ENCODE measurements at places on chromosomes 5 and 9. TPM values are rescaled to one million over a fixed set of nuclear protein-coding genes. Genes with fewer than 3 reads are reported as not detected.
A peak's percentile ranks its signal among the peaks of the same experiment; 100 is the strongest.

- no peak for DNase-seq
These were observed 183.2 kb downstream of the NTRK2 start for GRCh38 chr9:84852617-84853301.

DNA sequence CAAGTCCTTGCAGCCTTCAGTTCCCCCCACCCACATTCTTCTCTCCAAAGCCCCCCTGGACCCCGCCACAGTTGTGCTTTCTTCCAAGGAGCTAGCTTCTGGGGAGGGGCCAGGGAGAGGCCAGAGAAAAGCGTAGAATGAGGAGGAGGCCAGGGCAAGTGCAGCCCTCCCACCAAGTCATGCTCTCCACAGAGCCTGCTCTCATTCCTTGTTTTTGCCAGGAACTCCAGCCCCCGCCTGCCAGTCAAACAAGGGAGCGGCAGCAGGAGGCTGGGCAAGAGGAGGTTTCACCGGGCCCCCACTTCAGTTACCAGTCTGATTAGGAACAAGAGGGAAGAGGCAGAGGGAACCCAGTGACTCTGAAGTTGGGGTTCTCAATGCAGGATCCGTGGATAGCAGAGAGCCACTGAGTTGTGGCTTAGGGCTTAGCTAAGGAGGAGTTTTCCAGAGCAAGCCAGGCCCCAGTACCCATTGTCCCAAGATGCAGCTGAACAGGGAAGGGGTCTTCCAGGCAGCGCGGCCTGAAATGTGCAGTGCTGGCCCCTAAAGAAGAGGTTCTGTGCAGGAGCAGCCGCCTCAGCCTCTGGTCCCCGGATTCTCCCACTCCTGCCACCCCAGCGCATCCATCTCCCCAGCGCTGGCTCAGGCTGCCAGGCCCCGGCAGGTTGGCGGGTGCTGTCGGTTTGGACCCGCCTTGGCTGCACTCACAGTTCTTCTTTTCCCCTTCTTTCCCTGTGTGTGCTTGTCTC lies 120.6 kb downstream of the DAB2IP start:
- DNase-seq = peak; percentile 76

DNA sequence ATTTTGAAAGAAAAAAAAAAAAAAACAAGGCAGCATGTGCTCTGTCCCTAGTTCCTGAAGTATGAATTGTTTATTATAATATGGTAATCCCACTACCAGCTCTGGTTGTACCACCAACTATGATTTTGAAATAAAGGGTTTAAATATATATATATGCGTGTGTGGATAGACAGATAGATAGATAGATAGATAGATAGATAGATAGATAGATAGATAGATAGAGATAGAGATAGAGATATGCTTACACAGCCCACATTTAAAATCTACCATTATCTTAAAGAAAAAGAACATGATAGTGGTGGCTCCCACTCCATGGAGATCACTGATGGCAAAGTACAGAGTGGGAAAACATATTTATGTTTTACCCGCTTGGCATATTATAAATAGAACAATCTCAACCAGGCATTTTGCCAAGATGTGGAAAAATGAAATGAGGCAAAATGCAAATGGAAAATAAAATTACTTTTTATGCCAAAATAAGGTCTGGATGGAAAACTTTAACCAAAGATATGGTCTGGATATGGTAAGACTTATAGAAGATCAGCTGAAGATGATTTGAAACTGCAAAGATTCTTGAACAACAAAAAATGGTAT lies 170.0 kb downstream of the ARL15 start:
- DNase-seq = no peak

DNA sequence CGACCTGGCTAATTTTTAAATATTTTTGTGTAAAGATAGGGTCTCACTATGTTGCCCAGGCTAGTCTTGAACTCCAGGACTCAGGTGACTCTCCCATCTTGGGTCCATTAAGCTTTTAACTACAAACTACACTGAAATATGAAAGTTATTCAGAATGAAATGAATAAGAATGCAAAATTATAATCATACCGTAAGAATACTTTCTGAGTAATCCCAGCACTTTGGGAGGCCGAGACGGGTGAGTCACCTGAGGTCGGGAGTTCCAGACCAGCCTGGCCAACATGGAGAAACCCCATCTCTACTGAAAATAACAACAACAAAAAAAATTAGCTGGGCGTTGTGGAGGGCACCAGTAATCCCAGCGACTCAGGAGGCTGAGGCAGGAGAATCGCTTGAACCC lies 1.1 kb upstream of the ORM1 start:
- DNase-seq = no peak

SLC38A9 gene
- 15.2 TPM for total RNA-seq

DNA sequence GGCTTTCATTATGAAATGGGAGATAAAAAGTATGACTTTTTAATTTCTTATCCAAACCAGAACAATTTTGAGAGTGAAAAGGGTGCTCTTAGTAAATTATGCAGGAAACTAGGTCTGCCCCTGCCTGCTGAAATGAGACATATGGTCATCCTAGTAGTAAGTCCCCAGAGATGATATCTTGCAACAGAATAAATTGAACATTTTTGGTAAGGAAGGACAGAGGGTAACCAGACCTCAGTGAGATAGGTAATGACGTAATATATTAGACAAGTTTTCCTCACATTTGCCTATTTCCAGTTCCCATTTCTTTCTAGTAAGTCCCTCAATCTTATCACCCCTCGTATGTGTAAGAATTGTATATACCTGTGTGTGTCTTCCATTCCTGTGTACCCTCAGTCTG lies 91.8 kb downstream of the EQTN start:
- DNase-seq = no peak

SLC25A2 gene
- 1.00 TPM for total RNA-seq

GRCh38 chr5:15938961-15939360 lies 240.6 kb downstream of the MARCHF11 start:
- no peak for DNase-seq

DNA sequence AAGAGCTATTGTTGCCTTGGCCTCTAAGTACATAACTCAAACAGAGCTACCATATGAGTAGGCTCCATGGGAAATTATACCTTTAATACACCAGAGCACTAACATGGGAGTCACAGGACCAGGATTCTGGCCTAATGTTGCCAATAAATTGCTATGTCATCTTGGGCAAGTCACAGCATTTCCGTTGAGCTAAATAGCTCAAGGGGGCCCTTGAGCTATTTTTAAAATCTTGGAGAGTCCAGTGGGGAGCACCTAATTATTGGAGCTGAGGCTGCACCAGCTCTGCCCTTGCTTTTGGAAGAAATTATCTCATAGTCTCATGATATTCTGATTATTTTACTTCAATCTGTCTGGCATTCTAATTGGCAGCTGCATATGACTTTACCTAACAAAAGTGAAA lies 350.8 kb downstream of the ENC1 start:
- DNase-seq = no peak

GRCh38 chr9:126055381-126055985 lies 271.1 kb upstream of the MVB12B start:
- peak; percentile 26 for DNase-seq

GRCh38 chr9:113872485-113873143 lies 3.5 kb upstream of the ZNF618 start:
- no peak for DNase-seq

GRCh38 chr5:142250119-142250518 lies 74.7 kb downstream of the SPRY4 start:
- DNase-seq = no peak

DNA sequence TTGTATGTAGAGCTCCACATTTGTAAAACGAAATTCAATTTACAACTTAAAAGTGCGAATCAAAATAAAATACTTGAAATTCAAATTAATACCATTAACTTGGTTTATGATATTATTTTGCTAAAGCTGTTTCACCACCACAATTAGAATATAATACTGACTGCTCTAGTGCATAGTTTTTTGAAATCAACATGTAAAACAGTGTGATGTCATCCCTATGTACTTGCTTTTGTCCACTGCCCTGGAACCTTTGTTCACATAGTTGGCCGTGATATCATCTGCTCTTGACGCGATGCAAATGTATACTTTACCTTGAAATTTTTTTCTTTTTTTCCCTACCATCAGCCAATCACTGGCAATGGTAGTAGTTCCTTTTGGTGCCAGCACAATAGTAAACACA lies 125.4 kb downstream of the PARP8 start:
- DNase-seq = no peak

SLC46A2 gene
- total RNA-seq = 0.19 TPM

TRIM7 gene
- 3.1 TPM for total RNA-seq

GRCh38 chr9:131255676-131256197 lies 20.6 kb downstream of the FAM78A start:
- no peak for DNase-seq

GRCh38 chr5:127308945-127309344 lies 18.3 kb downstream of the MEGF10 start:
- DNase-seq = no peak

- DNase-seq = no peak
These were observed 30.5 kb downstream of the PPP3R2 start for GRCh38 chr9:101564252-101564651.

GRCh38 chr9:16058131-16058549 lies 505.3 kb downstream of the CCDC171 start:
- no peak for DNase-seq

- no peak for DNase-seq
These were observed 177.8 kb downstream of the NFIB start for GRCh38 chr9:14136047-14136635.

DNA sequence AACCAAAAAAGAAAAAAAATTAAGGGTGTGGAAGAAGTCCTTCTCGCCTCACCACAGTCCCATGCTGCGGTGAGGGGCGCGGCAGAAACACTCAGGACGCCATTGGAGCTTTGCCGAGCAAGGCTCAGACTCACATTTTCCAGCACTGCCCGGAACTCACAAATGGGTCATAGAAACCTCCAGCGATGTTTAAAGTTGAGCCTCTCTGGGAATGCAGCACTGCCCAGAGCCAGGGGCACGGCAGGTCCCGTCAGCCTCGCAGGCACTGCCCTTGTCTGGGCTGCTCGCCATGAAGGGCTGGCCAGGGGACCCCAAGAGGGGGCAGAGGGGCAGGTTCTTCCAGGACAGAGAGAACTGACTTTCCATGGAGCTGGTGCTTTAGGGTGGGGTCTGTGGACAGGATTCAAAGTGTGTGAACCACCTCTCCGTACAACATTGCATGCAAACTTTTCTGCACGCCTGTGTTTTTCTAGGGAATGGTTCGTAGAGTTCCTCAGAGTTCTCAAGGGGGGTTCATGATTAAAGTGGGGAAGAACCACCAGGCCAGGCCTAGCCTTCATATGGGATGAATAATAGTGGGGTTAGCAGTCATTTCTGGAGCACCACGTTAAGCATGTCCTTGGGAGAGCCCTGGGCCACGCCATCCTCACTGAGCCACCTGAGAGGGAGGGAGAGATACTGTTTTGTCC lies 38.4 kb downstream of the PRRX2 start:
- DNase-seq = peak; percentile 94

NME5 gene
- total RNA-seq = 2.3 TPM

DNA sequence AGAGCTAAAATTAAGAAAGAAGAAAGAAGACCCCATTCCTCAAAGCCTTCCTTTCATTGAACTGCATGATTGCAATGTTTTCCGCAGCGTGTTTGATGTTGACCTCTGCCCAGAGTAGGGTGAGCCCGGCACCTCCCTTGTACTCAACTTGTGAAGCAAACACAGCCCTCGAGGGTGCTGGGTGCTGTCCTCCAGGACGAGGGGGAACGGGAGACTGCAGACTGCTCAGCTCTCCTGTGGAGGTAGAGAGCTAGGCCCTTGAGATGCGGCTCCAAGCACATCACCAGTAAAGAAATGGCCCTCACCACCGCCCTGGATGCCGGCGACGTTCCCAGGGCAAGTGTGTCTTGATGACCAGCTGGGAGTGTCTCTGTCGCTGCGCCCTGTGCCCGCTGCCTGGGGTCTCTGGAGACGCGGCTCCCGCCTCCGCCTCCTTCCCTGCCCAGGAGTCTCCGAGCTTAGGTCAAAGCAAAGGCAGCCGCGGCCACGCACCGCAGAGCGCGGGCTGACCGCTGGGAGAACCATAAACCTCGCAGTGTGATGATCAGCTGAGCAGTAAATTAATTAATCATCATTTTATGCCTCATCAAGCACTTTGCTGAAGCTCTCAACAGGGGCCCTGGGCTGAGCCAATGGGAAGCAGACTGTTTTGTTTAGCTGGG lies 108.7 kb downstream of the IRX2 start:
- DNase-seq = no peak

DNA sequence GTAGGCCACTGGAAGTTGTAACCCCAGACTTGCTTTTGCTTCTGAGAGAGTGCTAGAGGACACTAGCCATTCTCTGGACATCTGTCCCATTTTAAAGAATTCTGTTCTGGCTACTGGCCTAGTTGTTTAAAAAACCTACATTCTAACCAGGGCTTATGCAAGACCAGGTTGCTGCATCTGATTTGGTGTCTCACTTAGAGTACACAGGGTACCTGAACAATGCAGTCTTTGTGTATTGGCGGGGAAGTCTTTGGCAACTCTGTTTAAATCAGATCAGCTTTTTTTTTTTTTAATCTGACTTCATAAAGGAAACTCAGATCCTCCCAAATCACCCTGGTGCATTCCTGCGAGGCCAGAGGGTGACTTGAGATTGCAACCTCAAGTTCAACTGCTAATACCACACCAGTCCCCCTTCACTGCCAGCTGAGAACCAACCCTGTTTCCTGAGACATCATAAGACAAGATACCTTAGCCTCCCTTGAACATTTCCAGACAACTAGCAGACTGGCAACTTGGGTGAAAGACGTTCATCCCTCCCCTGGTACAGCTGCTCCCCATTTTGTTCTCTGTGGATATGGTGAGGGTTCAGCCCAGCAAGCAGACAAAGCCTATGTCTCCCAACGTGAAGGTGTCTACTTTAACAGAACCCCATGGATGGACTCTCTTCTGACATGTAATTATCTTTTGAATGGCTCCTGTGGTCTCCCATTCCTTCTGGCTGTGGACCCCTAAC lies 27.0 kb downstream of the SKP1 start:
- DNase-seq = no peak

IL9 gene
- total RNA-seq = not detected

DNA sequence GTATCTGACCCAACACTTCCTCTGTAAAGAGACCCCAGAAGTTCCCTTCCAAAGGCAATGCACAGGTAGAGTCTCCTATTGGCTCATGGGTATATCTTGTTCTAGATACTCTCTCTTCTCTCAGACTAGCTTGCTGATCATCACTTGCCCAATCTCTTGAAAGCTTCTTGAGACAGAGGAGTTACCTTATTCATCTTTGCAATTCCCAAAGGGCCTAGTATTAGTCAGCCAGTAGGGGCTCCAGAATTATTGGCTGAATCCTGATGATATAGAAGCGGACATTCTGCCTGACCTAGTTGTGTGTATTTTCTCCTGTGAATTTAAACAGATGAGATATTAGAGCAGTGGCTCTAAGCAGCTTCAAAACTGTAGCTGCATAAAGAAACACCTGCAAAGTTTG lies 304.0 kb upstream of the KLF4 start:
- DNase-seq = no peak

GRCh38 chr9:297104-297972 lies 82.7 kb downstream of the DOCK8 start:
- no peak for DNase-seq

GRCh38 chr9:130239741-130240241 lies 25.8 kb upstream of the HMCN2 start:
- peak; percentile 71 for DNase-seq

IL6ST gene
- total RNA-seq = 359 TPM

Data from posterior vena cava (tissue), 2 donors.